A549 treated with DMSO at 1 μM for 4 hours (cell line): ENCODE measurements at places on chromosomes 4 and X. TPM values are rescaled to one million over a fixed set of nuclear protein-coding genes. Genes with fewer than 3 reads are reported as not detected.

Gene NEUROG2
- not detected in 5 replicates for total RNA-seq

Gene ZNF827
- 3.6 to 5.1 TPM (median 4.5 TPM) in 5 replicates for total RNA-seq

Gene USP17L22
- total RNA-seq, result not detected in 5 replicates

Gene VSIG4
- total RNA-seq, result not detected in 5 replicates

Gene F8A3
- 0.37 to 1.1 TPM (median 0.65 TPM) in 5 replicates for total RNA-seq

Gene KCND1
- total RNA-seq, result 1.2 to 1.6 TPM (median 1.3 TPM) in 5 replicates

Gene MAGEA8
- total RNA-seq, result not detected in 5 replicates
